ENCODE measurements at places on chromosomes 3 and 15.

DNA sequence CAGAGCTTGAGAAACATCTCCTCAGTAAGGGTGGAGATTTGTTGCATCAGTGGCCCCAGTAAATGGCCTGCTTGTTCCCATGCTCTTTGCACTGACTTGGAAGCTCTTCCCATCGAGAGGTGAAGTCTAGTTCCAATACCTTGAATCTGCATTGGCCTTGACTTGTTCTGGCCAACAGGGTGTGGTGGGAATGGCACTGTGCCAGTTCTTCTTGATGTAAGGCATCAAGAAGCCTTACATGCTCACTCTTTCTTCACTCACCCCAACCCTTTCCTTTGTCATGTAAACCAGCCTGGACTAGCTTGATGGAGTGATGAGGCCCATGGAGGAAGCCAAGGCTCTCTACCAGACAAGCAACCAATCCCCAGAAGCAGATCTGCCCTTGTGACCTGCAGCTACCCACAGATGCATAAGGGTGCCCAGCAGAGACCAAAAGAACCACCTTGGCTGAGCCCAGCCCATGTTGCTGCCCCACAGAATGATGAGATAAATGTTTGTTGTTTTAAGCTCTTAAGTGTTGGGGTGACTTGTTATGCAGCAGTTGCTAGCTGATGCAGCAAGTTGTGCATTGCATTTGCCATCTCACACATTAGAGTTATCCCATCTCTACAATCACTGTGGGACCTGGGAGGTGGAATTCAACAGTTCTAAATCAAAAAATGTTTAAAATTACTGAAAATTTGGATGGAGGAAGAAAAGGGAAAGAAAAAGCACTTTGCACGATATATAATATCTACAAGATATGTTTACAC lies 11.1 kb upstream of the MGLL start:
- no peak for DNase-seq

GRCh38 chr3:168453623-168454022 lies 357.9 kb upstream of the GOLIM4 start:
- DNase-seq: no peak

GRCh38 chr15:81286621-81287121 lies 37.3 kb downstream of the STARD5 start:
- DNase-seq: peak; percentile 54

DNA sequence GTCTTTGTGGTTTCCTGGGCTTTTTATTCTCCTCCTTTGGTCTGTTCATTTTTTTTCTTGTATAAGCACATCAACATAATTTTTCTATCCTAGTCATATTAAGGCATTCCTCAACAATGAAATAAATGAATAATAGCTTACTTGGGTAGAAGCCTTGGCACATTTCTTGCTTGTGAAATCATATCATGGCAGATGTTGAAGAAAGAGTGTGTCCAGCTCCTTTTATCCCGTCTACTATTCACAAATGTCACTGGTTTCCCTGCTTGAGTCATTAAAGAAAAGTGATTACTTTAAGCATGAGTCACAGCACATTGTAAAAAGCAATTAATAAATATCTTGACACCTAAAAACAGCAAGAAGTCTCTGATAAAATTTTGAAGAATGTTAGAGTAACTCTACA lies 42.1 kb downstream of the MINAR1 start:
- DNase-seq: no peak

DNA sequence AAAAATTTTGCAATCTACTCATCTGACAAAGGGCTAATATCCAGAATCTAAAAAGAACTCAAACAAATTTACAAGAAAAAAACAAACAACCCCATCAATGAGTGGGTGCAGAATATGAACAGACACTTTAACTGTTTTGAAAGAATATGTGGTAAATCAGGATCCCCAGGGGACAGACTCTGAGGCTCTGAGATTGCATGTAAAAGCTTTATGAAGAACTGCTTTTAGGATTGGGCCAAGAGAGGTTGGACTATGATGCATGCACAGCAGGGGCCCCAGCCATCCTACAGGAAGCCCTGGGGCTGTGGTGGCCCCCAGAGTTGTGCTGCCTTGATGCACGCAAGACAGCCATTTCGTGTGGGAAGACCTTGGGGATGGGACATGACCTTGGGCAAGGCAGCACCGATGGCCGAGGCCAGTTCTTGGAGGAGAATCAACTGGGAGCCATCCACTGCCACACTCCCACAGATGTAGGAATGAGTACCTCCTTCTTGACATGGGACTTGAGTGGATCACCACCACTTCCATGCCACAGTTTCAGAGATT lies 298.1 kb upstream of the THBS1 start:
- no peak for DNase-seq

- DNase-seq: no peak
Measured at GRCh38 chr3:132568422-132568821, 28.6 kb upstream of the ACKR4 start.

DNA sequence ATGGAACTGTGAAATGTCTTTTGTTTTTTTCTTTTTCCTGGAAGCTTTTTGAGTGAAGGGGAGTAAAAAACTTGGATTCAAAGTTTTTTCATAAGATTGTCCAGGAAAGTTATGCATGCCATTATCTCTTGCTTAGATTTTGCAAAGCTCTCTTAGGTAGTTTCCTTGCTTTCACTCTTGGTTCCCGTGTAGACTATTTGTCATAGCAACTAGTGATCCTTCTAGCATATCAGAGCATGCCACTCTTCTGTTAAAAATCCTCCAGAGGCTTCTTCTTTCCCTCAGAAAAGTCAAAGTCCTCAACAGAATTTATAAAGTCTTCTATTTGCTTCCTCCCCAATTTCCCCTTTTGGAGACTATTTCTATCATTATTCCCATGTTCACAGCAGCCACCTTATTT lies 21.1 kb downstream of the GTF2E1 start:
- DNase-seq: no peak

GRCh38 chr3:98057631-98058030 lies 22.5 kb upstream of the GABRR3 start:
- no peak for DNase-seq

DNA sequence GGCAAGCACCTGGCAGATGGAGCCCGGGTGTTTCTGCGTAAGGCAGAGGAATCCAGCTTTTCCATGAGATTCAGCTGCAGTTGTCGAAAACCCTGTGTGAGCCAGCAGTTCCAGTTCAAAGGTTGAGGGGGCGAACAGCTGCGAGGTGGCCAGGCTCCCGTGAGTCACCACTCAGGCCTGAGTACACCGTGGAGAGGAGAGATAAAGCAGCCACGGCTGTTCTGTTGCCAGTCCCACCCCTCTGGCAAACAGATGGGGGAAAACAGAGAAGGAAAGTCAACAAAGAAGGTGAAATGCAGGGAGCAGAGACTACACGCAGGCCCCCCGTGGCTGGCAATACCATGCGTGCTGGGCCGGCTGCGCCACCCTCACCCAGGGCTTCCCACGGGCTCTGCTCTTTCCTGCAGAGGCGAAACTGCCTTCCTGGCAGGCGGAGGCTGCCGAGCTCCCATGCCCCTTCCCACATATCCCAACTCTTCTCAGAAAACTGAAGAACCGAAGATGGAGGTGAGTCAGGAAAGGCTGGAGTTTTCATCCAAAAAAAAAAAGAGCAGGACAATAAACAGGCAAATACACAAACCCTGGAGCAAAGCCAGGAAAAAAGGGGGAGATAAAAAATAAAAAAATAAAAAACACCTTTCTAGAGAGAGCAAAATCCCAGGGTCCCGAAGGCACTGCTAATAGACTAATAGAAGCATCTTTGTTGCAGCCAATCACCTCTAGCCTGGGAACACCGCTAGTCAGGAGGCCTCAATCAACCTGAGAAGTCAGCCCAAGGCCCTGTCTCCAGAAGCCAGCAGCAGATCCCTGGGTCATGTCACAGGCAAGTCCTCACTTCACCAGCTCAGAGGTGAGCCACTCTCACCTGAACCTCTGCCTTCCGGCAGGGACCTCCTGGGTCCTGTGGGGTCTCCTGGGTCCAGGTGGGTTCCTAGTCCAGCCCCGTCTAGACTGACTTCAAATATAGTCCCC lies 37.7 kb downstream of the FAM174B start:
- DNase-seq: no peak

- DNase-seq: no peak
Measured at GRCh38 chr3:63060412-63060811, 185.2 kb upstream of the CADPS start.

GRCh38 chr3:112137781-112138180 lies 4.7 kb upstream of the GCSAM start:
- DNase-seq: no peak

GRCh38 chr3:109316162-109316730 lies at the start of gene DPPA2:
DPPA2 (minus strand) TSS chr3:109316517; CDS start chr3:109314542, 1,975 bp downstream.
- DNase-seq: no peak

- DNase-seq: no peak
Measured at GRCh38 chr3:141249041-141249440, 17.4 kb downstream of the PXYLP1 start.

DNA sequence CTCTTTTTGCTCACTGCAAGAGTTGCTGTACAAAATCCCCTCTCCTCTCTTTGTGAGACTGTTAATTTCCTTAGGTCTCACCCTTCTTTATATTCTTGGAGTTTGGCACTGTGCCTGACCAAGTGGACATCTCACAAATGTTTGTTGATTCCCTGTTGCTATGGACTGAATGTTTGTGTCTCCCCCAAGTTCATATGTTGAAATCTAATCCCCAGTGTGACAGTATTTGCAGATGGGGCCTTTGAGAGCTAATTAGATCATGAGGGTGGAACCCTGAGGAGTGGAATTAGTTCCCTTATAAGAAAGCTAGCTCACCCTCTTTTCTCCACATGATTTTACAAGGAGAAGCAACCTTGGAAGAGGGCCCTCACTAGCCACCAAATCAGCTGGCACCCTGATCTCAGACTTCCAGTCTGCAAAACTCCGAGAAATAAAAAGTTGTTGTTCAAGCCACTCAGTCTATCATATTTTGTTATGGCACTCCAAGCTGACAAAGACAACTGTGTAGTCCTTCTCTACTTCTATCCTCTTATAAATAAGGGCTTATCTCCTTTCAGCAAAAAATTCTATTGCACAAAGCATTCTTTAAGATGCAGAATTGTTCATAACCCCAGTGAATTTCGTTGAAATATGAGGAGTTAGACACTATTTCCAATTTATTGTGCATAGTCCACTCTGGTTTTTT lies 65.5 kb upstream of the NPHP3 start:
- no peak for DNase-seq
